Left renal pelvis (tissue), 4 donors: ENCODE measurements at places on chromosomes 7 and 10. TPM values are rescaled to one million over a fixed set of nuclear protein-coding genes. Genes with fewer than 3 reads are reported as not detected.

Gene WDFY4
- 1.7 TPM for polyA plus RNA-seq

Gene GATA3
- polyA plus RNA-seq, result 3.6 TPM

Gene C10orf62
- 0.73 TPM for polyA plus RNA-seq

Gene IFIT1B
- polyA plus RNA-seq, result 1.6 TPM

Gene TMEM176B
- polyA plus RNA-seq, result 77.7 TPM

Gene HOGA1
- 28.1 TPM for polyA plus RNA-seq

Gene DTX2
- 11.4 TPM for polyA plus RNA-seq

Gene MYOF
- 31.7 TPM for polyA plus RNA-seq

Gene ABCB1
- polyA plus RNA-seq, result 20.3 TPM

Gene AGMO
- 1.3 TPM for polyA plus RNA-seq

Gene MYO3A
- polyA plus RNA-seq, result 10.0 TPM

Gene MKRN1
- polyA plus RNA-seq, result 117 TPM

Gene GBX1
- not detected for polyA plus RNA-seq

Gene RBP3
- polyA plus RNA-seq, result 0.09 TPM
